GM20000 (cell line): ENCODE measurements at places on chromosomes 1 and 21.

GRCh38 chr1:213604477-213604876 lies 383.3 kb upstream of the PROX1 start:
- DNase-seq = no peak

DNA sequence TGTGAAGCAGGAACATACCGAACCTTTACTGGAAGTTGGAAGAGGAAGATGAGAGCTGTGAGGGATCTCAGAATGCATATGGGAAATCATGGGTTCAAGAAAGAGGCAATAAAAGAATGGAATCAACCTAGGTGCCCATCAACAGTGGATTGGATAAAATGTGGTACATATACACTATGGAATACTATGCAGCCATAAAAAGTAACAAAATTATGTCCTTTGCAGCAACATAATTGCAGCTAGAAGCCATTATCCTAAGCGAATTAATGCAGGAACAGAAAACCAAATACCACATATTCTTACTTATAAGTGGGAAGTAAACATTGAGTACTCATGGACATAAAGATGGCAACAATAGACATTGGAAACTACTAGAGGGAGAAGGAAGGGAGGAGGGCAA lies 40.4 kb downstream of the NIBAN1 start:
- DNase-seq = no peak

DNA sequence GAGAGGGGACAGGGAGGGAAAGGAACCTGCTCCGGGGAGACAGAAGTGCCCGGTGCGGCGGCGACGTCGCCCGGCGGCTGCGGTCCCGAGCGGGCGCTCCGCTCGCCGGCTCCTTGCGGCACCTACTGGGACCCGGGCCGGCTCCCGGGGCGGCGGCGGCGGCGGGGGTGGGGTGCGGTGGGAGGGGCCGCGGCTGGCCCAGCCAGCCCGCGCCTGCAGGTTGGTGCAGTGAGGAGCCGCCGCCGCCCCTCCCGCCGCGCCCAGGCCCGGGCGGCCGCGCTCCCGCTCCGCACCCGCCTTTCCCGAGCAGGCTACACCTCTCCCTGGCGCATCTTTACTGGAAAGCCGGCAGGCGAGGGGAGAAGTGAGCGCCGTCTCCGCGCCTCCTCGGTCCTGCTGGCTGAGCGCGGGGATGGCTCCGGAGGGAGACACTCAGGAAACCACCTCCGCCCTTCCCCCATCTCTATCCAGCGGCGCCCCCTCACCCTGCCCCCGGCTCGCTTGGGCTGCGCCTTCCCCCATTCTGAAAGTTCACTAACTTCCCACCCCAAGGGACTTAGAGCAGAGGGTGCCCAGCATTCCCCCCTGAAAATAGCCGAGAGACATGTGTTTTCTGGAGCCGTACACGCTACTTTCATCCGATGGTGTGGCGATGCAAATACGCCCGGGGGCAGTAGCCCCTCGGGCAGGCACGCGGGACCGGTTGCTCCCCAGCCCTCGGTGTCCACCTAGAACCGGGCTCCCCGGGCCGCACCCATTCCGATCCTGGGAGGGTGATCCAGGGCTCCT lies at the start of gene PLD5:
TSS of gene PLD5 (minus strand) at position 127 of the 789 bp plus-strand sequence.
- peak; percentile 55 for DNase-seq

DNA sequence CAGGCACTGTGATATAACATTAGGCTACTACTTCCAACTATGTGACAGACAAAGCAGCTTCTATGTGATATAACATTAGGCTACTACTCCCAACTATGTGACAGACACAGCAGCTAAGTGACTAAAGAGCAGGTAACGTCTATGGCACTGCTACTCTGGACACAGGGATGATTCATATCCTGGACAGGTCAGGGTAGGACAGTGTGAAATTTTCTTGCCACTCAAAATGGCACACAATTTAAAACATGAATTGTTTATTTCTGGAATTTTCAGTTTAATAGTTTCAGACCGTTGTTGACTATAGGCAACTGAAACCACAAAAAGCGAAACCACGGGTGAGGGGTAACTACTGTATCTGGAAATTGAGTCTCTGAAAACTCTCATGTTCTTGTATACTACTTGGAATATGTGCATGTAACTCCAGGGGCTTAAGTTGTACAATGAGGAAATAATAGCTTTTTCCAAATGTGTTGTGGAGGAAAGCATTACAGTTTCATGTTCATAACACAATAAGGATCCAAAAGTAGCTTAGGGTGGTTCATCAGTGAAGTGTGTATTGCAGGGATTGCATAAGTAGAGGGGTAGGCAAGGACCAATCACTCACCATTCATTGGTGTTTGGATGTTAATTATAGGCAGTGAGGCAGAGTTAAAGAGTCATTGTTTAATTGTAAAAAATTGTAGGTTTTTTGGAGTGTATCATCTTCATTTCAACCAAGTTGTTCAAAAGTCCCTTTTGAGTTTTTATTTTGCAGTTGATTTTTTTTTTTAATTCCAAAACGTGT lies 5.3 kb downstream of the DTL start:
- DNase-seq = no peak

- no peak for DNase-seq
Observed at GRCh38 chr1:100308777-100309176, 42.8 kb downstream of the RTCA start.

DNA sequence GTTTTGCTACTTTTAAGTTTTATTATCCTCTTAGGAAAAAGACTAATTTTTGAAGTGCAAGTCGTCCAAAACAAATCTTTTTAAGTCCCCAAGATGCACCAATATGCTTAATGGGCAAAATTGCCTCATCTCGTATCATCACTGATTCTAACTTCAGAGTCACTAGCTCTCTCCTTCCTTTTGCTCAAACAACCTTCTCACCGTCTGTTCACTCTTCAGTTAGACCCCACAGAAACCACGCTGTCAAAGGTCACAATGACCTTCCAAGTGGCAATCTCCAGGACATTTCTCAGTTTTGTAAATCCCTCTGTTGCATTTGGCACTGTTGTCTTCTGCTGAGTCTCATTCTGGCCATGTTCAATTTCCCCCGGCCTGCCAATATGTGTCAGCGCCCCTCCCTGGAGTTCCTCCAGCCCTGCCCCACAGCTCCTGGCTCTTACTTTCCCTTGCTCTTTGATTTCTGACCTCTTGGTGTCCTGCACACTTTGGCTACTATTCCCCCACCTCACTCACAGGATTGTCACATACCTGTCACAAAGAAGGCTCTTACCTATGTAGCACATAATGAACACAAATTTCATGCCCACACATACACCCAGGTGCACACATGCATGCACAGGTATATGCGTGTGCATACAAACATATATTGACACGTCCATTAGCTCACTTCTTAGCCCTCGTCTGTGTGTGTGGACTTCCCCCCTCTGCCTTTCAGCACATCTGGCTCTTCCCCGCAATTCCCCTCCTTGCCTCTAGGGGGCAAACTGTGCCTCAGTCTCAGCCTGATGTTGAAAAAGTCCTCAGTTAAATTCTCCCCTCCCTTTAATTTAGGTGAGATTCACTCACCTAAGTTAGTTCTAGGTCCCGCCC lies 354.0 kb upstream of the DUSP10 start:
- peak; percentile 63 for DNase-seq

- no peak for DNase-seq
Observed at GRCh38 chr1:207698822-207699483, 52.9 kb upstream of the CD46 start.

GRCh38 chr1:154328318-154329151 lies 3.2 kb downstream of the ATP8B2 start:
- DNase-seq = peak; percentile 92

DNA sequence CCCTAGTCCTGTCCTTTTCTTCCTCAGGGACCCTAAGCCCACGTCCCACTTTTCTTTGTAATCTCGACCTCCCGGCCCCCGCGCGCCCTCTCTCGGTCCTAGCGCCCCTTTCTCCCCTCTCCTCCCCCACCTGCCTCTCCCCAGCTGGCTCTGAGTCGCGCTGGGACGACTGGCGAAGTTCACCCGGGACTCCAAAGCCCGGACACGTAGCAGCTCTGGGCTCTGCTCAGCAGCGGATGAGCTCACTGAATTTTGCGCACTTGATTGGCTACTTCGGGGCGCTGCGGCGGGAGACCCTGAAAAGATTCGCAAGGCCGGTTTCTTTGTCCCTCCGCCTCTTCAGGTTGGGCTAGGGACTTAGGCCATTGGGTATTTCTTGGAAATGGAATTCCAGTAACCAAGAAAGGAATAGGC lies 16.3 kb upstream of the ACKR1 start:
- peak; percentile 77 for DNase-seq

DNA sequence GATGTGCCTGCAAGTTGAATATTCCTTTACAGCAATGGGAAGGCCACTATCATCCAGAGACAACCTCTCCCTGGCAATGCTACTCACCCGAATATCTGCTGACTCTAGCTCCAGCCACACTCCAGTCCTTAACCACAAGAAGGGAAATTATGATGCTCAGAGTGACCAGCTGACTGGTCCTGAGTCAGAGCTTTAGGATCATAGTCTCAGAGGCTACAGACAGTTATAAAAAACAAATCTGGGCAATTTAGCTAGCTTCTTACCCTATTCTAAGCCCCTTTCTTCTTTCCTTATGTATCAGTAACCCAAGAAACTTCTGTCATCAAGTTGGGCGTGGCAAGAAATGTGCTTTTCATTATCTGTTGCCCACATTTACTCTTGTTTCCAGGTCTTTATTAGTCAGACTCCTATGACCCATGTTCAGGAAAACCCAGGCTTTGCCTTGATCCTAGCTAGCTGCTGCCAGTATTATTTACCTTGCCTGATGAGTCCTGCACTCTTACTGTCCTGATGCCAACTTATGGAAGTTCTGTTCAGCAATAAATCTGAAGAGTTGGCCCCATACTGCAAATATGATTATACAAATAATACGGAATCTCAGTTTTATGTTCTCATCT lies 207.0 kb downstream of the TTLL7 start:
- no peak for DNase-seq

- no peak for DNase-seq
Observed at GRCh38 chr1:231554969-231555368, 26.5 kb downstream of the TSNAX start.

GRCh38 chr1:12251442-12251841 lies 21.6 kb downstream of the VPS13D start:
- DNase-seq = no peak

DNA sequence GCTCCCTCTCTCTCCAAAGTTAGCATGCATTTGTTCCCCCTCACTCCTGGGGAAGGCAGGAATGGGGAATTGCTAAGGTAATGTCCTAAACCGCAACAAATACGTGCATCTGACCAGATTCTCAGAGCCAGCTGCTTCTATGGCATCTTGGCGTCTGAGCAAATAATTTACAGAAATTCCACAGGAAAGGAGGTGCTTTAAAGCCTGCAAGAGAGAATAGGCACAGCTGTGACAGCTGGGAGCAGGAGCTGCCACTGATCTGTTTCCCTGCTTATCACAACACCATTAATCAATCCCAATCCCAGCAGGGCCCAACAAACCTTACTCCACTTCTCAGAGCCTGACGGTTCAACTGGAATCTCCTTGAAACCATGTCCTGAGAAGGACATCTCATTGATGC lies 83.5 kb upstream of the ZNF281 start:
- DNase-seq = no peak

GRCh38 chr1:192010406-192010805 lies 147.9 kb upstream of the RGS18 start:
- no peak for DNase-seq

- no peak for DNase-seq
Observed at GRCh38 chr1:110688514-110688913, 13.8 kb upstream of the KCNA3 start.

DNA sequence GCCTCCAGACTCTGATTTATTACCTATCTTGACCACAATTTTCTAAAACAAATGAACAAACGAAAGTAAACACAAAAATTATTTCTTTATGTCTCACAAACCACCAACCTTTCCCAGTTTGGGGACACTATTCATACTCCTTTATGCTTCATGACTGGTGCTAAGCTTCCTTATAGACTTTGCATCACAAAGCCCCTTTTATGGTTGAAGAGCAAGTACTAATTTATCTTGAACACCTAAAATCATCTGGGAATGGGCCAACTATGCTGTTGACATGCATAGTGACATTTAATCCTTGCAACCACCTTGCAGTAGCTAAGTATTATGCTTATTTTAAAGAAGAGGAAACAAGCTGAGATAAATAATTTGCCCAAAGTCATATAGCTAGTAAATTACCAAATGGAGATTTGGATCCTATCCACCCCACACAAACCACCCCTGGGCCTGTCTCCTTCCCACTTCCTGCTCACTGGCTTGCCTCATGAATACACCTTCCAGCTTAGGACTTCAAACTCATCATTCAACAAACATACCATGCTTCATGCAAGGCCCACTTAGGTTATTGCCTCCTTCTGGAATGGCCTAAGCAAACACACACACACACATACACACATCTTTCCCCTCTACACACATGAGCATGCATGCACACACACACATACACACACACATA lies 192.2 kb downstream of the PLPP3 start:
- no peak for DNase-seq

GRCh38 chr1:238384381-238384780 lies 493.7 kb upstream of the ZP4 start:
- no peak for DNase-seq

- no peak for DNase-seq
Observed at GRCh38 chr1:88813471-88813870, 77.9 kb downstream of the GTF2B start.
